ENCODE measurements at places on chromosomes 5 and 9.

DNA sequence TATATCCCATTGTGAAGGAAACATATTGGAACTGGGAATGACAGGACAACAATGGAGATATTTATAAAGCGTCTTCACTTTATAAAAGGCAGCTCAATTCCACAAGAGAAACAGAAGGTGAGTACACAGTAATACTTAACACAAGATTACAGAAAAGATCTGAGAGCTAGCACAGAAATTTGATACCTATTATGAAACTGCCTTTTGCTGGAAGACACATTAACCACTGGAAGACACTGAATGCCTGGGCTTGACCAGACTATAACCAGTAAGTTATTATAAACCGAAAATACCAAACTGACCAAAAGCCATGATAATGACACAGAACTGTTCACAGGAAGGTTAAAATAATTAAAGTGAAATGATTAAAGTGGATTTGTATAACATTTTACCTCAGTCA, 195.4 kb downstream of the NR2F1-AS1 start:
- no peak for DNase-seq

DNA sequence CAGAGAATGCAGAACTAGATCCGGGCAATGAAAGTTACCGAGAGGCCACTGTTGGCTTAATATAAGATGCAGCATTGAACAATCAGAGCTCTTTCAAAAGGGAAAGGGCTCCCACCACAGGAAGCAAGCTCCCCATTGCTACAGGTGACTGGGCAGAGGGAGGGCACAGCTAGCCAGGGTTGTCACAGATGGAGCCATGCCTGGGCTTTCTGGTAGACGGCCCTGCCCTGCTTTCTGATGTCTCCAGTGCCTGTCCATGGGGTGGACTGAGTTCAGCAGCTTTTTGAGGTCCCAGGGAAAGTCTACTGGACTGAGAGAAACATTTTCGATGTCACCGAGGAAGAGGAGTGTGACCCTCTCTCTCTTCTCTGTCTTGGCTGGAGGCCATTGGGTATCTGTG, 14.1 kb downstream of the RGS3 start:
- DNase-seq = no peak

- no peak for DNase-seq
Measured at GRCh38 chr9:74935008-74935407, 17.7 kb downstream of the C9orf40 start.

DNA sequence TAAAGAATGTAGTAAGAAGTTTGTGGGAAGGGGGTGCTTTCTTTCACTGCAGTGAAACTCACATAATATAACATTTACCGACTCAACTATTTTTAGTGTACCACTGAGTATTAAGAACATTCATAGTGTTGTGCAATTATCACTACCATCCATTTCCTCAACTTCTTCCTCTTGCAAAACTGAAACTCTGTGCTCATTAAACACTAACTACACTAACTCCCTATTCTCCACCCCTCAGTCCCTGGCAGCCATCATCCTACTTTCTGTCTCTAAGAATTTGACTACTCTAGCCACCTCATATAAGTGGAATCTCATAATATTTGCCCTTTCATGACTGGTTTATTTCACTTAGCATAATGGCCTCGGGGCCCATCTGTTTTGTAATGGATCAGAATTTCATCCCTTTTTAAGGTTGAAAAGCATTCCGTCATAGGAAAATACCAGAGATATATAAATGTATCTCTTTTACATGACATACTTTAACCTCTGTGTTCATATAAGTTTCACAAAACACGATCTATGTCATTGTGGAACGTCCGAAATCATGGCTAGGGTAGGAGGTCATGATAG, 56.3 kb upstream of the DIRAS2 start:
- DNase-seq = no peak

DNA sequence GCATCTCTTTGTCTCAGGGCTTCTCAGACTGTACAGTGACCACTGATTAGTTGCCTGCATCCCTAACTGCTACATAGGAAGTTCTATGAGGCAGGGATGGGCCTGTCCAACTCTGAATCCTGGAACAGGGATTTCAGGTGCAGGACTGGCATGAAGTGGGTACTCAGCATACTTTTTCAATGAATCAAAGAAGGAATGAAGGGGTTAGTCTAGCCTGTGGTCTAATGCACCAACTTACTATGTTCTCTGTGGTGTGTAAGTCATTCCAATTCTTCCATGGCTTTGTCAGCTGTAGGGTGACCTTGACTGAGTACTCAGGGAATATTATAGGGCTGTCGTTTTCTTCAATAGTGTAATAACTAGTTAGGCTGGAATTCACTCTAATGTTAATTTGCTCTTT, 8.3 kb downstream of the COL15A1 start:
- DNase-seq = no peak

DNA sequence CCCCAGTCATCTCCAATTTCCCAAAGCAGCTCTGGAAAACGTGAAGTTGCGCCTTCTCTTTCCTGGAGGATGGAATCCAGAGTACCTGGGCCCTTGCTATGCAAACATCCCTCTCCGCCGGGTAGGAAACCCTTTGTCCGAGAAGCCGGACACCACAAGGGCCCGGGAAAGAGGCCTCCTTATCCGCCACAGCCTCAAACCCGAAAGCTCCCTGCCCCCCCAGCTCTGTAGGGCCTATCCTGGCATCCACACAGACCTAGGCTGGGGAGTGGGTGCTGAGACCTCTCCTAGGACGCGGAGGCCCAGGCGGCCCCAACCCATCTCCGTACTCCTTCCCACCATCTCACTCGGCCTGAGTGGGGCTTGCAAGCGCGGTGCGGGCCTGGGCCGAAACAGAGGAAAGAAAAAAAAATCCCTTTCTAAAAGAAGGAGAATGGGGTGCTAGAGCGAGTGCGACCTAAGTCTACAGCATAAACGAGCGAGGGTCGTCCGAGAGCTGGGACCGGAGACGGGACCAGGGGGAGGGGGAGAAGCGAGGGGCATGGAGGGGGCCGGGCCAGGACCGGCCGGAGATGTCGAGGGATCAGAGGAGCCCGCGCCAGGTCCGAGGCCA, 624 bp downstream of the FBXW11 start:
- no peak for DNase-seq

DNA sequence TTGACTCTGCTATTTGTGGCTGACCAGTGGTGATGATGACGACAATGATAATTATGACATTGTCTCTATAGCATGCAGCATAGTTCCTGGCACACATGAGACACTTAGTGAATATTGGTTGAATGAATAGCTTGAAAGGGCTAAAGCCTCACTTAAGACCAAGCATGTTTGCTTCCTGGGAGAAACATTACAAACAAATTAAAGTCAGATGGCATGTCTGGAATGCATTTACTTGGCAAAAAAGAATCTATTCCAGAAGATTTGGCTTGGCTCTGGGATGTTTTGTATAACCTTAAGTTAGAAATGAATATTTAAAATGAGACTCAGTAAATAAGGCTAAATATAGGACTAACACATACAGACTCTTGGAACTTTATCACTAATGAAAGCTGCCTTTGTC, 21.6 kb downstream of the GAS1 start:
- DNase-seq = no peak

DNA sequence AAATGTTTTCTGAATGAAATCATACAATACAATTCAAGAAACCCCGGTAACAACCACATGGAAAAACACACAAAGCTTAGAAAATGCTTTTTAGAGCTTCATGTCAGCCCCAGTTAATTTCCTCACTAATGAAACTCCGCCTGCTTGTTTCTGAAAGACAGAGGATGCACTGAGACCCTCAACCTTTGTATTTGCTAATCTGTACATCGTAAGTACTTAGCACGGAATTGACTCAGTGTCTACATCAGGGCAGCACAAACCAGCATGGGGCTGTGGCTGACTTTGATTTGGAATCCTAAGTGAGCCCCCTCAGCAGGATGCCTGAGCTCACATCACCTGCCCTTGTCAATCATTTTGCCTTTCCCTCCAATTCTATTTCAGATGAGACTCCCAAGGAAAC, 499.1 kb upstream of the MPDZ start:
- DNase-seq = no peak

- DNase-seq = no peak
Measured at GRCh38 chr9:84642553-84643141, 26.9 kb upstream of the NTRK2 start.

GRCh38 chr5:95727764-95728191, 3.4 kb upstream of the RHOBTB3 start:
- DNase-seq = no peak

DNA sequence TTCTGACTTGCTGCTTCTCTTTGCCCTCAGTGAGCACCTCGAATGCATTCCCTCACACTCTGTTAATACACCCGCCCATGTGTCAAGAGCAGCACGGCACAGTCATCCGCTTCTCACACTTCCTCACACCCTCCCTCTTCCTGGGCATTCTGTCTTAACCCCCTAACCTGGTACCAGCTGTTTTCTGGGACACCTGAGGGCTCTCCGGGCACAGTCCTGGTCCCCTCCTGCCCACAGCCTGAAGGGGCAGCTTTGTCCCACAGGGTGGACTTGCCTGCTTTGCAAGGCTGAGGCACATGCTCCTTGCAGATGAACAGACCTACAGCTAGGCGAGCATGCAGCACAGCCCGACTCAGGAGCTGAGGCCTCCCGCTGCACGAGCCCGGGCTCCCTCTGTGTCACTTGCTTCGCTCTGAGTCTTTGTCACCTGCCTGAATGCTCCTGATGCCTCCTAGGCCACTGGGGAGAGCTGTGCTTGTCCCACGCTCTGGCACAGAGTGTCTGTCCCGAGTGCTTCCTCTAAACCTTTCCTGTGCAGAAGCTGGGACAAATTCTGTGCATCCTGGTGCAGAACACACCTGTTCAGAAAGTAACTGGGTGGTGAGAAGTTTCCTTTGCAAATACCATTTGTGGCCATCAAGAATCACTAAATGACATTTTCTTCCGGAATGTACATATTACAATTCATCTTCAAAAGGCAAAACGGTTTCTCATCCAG, 47.8 kb downstream of the AHRR start:
- DNase-seq = no peak

GRCh38 chr5:57307516-57307915, 133.7 kb downstream of the GPBP1 start:
- no peak for DNase-seq

GRCh38 chr5:53616939-53617549, 56.6 kb downstream of the NDUFS4 start:
- no peak for DNase-seq

- DNase-seq = no peak
Measured at GRCh38 chr5:39876146-39876545, 451.4 kb upstream of the DAB2 start.

- no peak for DNase-seq
Measured at GRCh38 chr5:115602591-115603125, 379 bp upstream of the TICAM2 start.

GRCh38 chr5:115831163-115831768, 10.1 kb downstream of the ATG12 start:
- no peak for DNase-seq

GRCh38 chr9:81906671-81907070, 21.6 kb upstream of the SPATA31D4 start:
- no peak for DNase-seq

GRCh38 chr9:34590381-34591247, 1.1 kb upstream of the CNTFR start:
- DNase-seq = no peak

- peak; percentile 17 for DNase-seq
Measured at GRCh38 chr9:91734371-91734981, 215.6 kb downstream of the ROR2 start.

DNA sequence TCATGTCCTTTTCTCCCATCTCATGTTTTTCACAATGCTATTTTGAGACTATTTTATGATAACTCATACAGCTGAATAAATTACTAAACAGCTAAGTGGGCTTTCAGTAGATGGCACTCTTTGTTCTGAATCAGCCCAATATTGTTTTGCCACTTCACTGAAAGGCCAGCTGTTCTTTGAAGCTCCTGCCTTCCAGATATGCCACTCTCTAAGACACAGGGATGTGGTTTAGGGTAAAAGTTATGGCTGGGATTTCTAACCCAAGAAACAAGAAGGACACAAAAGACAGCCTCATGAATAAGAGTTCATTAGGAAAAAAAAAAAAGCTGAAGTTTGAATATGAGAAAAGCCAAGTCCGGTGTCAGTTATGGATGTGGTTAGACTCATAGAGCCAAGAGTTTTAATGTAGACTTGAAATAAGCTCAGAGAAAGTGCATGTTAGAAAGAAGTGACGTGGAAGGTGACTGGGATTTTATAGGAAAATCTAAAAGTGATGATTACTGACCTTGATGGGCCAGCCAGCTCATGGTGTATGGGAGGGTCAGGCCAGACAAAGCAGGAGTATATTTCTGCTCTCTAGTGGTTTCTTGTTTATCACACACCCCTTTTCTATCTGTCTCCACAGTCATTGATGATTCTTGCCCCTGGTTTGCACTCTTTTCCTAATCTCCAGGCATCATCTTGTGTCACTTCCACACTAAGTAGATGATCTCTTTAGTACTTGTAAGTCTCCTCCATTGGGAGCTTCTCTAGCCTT, 488.5 kb downstream of the NR2F1-AS1 start:
- no peak for DNase-seq

DNA sequence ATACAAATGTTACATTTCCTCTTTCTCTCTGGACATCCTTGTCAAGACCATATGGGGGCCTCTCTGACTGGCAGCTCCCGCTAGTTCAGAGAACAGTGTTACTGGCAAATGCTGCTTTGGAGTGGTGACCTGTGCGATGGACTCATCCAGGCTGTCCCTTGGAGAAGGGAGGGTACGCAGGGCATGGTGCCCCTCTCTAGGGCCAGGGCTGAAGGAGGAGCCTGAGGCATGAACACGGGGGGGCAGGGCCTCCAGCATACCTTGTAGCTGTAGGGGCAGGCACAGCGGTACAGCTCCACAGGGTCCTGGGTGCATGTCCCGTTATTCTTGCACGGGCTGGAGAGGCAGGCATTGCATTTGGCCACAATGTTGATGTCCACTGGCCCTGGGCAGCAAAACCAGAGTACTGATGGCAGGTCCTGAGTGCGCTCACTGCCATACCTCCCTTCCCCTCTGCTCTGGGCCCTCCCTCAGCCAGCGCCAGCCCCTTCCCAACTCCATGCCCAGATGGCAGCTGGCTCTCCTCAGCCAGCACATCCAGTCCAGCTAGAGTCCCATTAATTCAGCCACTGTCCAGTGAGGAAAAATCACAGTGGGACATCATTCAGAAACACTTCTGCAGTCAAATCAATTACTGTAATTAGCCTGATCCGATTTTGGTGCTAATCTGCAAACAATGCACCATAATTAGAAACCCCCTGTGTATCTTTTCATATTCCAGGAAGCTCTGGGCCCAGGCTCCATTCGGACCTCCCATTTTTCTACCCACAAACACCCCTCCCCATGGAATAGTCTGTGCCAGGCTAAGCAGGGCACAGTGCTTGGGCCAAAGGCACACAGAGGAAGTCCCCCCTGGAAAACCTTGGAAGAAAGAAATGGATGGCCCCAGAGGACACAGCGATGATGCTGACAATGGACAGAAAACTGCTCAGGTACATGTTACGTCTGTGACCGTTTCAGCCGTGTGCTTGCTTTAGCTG, 128.8 kb upstream of the PANK3 start:
- DNase-seq = no peak

- DNase-seq = no peak
Measured at GRCh38 chr9:117543089-117543488, 128.2 kb upstream of the ASTN2 start.
